T-helper 17 cell (primary cell): ENCODE measurements at places on chromosomes 1 and 21.

- H3K27me3 ChIP-seq, result peaks cover 36% of the 10 kb centered on the region
- DNase-seq, result no peak
- H3K4me3 ChIP-seq, result no peak overlapping the region
- peaks cover 11% of the 10 kb centered on the region for H3K4me1 ChIP-seq
- H3K36me3 ChIP-seq, result peaks cover 4% of the 10 kb centered on the region
- no peak overlapping the region for H3K27ac ChIP-seq
Measured at GRCh38 chr21:31075848-31076247, 37.6 kb upstream of the KRTAP19-8 start.

GRCh38 chr1:28534671-28535070, 18.2 kb upstream of the TRNAU1AP start:
- no peaks in the 10 kb centered on the region for H3K27me3 ChIP-seq
- no peak overlapping the region for H3K27ac ChIP-seq
- H3K4me3 ChIP-seq, result no peak overlapping the region
- no peaks in the 10 kb centered on the region for H3K4me1 ChIP-seq

GRCh38 chr1:161840363-161840762, 74.2 kb downstream of the ATF6 start:
- H3K27ac ChIP-seq, result no peak overlapping the region
- no peaks in the 10 kb centered on the region for H3K27me3 ChIP-seq
- H3K4me1 ChIP-seq, result peaks cover 9% of the 10 kb centered on the region
- no peak for DNase-seq

- H3K4me3 ChIP-seq, result no peak overlapping the region
- no peak overlapping the region for H3K27ac ChIP-seq
- peaks cover 44% of the 10 kb centered on the region for H3K27me3 ChIP-seq
- H3K36me3 ChIP-seq, result peaks cover 3% of the 10 kb centered on the region
Measured at GRCh38 chr1:111924786-111925185, 64.7 kb downstream of the KCND3 start.

DNA sequence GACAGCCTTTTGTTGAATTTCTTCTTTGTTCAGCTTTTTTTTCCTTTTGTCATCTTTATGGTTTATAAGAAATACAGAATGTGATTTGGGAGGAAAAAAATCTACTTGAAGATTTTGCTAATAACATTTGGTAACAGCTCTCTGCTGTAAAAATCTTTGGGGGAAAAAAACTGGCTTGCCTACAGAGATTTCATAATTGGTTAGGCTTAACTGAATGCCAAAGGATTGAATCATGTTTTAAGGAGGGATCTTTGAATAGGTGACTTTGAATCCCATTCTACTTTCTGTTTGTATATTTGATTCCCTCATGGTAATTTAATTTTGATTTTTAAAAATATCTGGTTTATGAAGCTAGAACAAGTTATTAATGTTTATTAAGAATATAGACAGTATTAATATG, 3.2 kb downstream of the BTF3L4 start:
- H3K4me1 ChIP-seq, result peaks cover 44% of the 10 kb centered on the region
- no peak overlapping the region for H3K4me3 ChIP-seq
- DNase-seq, result no peak
- peaks cover 11% of the 10 kb centered on the region for H3K36me3 ChIP-seq
- H3K27ac ChIP-seq, result no peak overlapping the region

DNA sequence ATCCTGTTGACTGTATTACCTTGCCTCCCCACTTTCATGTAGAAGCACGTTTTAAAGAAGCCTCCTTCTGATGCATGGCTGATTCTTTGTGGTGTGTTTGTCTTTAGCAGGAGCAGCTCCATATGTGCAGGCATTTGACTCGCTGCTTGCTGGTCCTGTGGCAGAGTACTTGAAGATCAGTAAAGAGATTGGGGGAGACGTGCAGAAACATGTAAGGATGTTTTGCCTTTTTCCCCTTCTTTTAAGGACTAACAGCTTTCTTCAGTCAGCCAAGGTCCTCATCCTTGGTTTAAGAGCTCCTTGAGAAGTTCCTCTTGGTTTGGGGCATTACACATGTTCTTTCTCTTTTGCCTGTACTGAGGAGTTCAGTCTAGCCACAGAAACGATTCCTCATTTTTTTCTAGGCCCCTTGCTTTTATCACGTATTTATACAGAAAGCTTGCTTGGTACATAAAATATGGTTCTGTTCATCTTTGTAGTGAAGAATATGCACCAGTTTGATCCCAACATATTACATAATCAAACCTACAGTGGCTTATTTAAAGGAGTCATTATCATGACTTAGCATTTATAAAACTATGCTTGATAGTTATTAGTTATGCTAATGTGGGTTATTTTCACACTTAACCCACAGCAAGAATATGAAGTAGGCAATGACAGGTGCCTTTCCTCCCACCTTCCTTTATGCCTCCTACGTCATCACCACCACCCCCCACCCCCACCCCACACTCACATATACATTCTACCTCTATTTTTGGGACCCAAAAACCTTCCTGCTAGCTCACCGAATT, 19.6 kb downstream of the CAP1 start:
- H3K27me3 ChIP-seq, result no peaks in the 10 kb centered on the region
- H3K36me3 ChIP-seq, result peaks cover 8% of the 10 kb centered on the region
- peak overlapping the region; percentile 90 for H3K27ac ChIP-seq
- peaks cover 73% of the 10 kb centered on the region for H3K4me1 ChIP-seq
- no peak for DNase-seq
- H3K4me3 ChIP-seq, result peak overlapping the region; percentile 77
